Germinal center (tissue), 1 donor: ENCODE measurements at places on chromosomes 4 and X.

DNA sequence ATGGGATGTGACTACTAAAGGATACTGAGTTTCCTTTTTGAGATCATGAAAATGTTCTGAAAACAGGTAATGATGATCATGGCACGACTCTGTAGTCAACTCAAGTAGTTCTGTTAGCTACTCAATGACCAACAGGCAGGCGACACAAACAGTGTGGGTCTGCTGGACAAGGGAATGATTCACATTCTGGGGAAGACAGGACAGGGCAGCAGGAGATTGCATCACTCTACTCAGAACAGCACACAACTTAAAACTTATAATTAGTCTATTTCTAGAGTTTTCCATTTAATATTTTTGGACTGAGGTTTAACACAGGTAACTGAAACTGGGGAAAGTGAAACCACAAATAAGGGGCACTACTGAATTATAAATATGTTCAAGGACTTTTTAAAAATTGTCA, 365.2 kb downstream of the PRDM5 start:
- no peak for DNase-seq

GRCh38 chr4:37910091-37910486, 19.2 kb downstream of the TBC1D1 start:
- no peak for DNase-seq

- no peak for DNase-seq
Measured at GRCh38 chrX:130049821-130050220, 60.5 kb downstream of the ELF4 start.

DNA sequence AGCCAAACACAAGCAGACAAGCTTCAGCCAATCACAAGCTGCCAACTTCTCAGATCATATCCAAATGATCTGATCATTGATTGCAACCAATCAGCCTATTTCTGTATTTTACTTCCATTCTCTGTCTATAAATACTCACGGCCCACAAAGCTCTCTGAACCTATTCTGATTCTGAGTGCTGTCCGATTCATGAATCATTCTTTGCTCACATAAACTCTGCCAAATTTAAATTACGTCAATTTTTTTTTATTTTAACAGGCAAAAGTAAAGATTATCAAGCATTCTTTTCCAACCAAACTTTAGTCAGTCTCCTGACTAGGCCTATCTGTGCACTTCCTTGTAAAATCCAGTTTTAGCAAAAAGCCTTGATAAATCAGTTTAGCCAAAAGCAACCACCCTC, 1.8 kb upstream of the TCEANC start:
- DNase-seq: no peak

DNA sequence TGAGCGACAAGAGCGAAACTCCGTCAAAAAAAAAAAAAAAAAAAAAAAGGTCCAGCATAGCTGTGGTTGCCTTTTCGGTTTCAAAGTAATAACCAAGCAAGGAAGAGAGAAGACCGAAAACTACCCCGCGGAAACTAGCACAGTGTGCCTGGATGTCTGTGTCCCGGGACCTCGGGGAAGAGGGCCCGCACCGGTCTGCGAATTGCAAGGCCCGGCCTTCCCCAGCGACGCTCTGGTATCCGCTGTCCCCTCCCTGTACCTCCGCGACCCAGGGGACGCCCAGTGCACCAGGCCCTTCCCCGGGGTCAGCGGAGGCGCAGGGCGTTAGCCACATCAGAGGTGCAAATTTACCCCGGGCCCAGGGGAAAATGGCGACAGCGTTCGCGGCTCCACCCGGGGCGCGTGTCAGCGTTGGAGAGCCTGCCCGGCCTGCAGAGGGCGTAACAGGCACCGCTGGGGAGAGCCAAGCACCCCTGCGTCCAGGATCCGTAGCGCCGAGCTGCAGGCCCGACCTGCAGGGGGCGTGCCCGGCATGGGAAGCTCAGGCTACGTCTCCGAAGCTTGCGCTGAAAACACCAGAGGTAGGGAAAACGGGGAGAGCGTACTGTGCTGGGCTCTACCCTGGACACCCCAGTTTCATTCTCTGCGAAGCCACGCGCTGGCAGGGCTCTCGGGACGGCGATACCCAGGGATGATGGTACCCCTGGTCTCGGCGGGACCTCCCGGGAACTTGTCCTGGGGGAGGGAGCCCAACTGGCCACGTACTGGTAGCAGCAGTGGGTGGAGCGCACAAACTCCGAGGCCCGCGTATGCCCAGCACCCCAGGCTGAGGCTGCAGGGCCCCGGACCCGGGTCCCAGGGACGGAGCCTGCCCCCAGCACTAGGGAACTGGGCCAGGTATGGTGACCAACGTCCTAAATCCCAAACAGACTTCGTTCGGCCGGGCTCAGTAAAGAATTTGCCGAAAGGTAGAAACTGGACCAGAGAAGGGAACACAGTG, 16.2 kb downstream of the NKX6-1 start:
- DNase-seq: no peak

GRCh38 chr4:8606966-8607365, 14.4 kb downstream of the CPZ start:
- no peak for DNase-seq

DNA sequence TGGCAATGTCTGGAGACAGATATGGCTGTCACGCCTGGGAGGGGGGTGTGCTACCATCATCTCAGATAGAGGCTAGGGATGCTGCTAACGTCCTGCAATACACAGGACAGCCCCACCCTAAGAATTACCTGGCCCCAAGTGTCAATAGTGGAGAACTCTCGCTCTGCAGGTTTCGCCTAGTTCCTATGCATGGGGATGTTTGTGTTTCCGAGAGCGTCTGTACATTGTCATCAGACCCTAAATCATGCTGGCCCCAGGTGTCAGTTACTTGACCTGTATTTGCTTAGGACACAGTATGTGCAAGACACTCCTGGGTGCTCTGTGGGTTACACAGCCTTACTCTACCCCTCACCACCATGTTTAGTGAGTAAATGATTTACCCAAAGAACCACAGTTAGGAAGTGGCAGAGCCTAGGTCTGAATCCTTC, 90.8 kb downstream of the AFF1 start:
- no peak for DNase-seq

DNA sequence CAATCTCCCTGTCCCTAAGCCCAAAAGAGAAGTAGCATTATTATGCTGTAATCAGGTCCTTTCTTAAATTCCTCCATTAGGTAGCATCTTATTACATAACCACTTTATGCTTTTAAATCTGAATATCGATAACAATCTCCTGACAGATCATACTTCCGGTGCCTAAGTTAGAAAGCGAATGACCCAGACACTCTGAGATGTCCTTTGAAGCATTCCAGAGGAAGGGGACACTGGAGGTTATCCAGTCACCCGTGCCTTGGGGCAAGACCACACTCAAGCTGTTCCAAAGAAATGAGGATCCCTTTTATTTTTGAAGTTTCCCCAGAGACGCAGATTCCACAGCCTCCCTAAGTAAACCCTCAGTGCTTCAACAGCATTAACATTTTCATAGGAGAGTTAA, 125.7 kb downstream of the PALLD start:
- DNase-seq: no peak

- no peak for DNase-seq
Measured at GRCh38 chr4:111208970-111209369, 586.1 kb upstream of the PITX2 start.

DNA sequence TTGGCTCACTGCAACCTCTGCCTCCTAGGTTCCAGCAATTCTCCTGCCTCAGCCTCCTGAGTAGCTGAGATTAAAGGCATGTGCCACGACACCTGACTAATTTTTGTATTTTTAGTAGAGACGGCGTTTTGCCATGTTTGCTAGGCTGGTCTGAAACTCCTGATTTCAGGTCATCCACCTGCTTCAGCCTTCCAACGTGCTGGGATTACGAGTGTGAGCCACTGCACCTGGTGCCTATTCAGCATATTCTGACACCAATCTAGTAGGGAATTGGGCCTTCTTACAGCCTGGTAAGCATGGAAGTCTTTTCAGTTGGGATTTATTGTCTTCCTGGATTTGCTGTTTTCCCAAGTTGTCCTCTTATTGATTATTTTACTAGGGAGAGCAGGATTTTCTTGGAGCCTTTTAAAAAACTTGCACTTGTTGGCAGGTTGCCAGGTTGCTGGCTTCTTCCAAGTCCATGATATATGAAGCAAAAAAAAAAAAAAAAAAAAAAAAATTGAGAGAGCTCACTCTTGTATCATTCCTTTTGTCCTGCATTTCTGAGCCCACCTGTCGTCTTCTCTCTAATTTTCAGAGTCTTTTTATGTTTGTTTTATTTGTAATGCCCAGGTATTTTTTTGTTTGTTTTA, 43.7 kb downstream of the TMPRSS11E start:
- DNase-seq: no peak

DNA sequence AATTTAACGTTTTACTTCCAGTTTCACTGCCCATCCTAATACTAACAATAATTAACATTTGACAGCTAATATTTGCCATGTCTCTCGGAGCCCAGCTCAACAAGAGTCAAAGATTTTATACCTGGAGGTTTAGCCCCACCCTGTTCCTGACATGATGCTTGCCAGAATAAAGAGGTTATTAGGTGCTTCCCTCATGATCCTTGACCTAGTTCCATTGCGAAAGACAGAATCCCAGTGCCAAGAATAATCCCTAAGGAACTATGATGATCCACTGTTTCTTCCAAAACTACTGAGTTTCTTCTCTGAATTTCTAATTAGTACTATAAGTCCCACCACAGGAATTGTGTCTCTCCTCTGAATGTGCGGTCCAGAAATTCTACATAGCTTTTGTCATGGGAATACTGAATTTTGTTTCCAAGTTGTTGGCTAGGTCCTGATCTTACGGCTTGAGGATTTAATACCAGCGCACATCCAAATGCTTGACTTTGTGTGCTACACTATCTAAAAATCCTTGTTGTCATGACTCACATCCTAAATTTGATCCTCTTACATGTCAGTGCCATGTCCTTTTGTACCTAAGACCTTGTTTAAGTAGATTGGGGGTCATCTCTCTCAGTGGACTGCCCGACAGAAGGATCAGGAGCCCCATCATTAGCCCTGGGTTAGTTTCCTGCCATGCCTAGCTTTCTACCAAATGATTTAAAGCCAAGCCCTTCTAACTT, 23.1 kb downstream of the ANTXR2 start:
- no peak for DNase-seq

DNA sequence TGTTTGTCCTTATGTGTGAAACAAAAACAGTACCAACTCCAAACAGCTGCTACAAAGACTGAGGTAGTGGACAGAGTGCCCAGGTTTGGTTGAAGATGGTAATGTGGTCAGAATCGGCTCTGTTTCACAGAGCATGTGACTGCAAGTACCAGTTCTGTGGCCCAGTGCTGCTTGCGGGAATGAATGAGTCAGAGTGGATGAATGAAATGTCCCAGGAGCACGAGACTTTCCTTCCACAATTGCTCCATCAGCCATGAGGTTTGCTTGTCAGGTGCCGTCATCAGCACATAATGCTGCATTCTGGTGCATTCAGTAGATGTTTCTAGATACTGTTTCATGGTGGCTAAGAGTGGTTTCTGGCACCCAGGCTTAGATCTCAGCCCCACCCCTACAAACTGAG, 84.2 kb downstream of the GPR143 start:
- DNase-seq: no peak

DNA sequence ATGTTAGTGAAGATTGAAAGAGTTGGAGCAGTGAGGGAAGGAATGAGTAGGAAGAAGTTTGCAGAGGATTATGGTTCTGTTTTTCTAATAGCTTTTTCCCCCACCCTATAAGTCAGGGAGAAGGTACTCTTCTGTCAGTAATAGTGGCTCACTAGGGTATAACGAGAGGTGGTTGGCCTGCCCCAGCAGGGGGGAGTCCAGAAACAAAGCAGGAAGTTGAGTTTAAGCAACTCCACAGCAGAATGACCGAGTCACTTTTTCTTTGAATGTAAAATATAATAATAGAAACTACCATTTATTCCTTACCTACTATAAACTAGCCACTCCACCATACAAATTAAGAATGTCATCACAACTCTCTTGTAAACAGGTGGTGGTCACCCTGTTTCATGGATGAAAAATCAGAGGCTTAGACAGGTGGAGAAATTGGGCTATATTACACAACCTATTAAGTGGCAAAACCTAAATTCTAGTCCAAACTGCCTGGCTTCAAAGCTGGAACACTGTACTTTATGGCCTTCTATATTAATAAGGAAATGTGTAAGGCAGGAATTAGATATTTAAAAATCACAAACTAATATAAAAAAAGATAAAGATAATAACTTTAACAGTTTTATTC, 21.9 kb downstream of the AP1AR start:
- peak; percentile 6 for DNase-seq

DNA sequence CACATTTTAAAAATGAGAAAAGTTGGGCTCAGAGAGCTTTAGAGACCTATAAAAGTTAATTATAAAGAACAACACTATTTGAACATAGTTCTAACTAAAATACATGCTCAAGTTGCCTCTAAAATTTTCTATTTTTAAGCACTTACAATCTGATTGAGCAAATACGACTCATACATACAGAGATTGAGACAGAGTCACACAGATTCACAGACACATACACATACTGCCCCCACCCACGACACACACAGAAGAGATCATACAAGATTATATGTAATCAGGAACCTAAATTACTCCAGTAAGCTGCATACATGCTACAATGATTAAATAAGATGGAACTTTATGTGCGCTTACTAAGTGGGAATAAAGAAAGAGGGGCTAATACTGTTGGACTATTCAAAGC, 2.7 kb upstream of the ASB5 start:
- no peak for DNase-seq

GRCh38 chrX:116276261-116276660, 105.7 kb downstream of the AGTR2 start:
- no peak for DNase-seq

- no peak for DNase-seq
Measured at GRCh38 chrX:2414384-2414783, 86.4 kb downstream of the DHRSX start.
